ENCODE measurements at places on chromosomes 1 and 21.

- DNase-seq = peak; percentile 78
Observed at GRCh38 chr1:184031409-184032107, 6.0 kb downstream of the COLGALT2 start.

DNA sequence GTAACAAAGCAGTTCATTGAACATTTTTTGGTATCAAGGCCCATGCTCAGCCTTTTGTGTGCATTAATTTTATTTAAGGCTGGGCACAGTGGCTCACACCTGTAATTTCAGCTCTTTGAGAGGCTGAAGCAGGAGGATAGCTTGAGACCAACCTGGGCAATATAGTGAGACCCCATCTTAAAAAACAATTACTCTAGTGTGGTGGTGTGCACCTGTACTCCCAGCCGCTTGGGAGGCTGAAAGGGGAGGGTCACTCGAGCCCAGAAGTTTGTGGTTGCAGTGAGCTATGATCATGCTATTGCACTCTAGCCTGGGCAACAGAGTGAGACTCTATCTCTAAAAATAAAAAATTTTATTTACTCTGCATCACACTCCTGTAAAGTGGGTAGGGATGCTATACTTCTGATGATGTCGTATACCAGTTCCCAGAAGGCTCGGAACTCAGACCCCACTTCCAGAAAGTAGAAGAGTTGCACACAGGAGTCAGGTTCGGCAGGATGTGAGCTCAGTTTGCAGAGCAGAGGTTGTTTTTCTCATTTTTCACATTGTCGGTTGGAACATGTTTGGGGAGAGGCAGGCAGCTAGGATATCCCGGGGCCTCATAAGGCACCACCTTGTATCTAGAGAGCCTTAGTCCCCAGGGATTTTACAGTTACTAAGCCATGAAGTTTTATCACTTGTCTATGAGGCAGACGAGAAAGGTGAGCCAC, 144.6 kb downstream of the GALNT2 start:
- no peak for DNase-seq

GRCh38 chr1:151060657-151061421, 642 bp downstream of the MLLT11 start:
- no peak for DNase-seq

DNA sequence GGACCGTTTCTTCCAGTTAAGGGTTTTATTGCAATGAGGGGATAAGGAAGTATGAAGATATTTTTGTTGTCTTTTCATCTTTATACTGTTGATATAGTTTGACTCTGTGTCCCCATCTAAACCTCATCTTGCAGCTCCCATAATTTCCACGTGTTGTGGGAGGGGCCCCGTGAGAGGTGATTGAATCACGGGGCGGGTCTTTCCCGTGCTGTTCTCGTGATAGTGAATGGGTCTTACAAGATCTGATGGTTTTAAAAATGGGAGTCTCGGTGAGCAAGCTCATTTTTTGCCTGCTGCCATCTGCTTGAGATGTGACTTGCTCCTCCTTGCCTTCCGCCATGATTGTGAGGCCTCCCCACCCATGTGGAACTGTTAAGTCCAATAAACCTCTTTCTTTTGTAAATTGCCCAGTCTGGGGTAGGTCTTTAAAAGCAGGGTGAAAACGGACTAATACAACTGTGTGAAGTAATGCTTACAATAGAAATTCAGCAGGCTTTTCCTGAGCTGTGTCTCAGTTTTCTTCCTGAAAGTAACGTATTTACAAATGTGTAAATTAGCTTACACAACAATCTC, 377.3 kb downstream of the SIPA1L2 start:
- no peak for DNase-seq

GRCh38 chr1:208564466-208564865, 320.3 kb upstream of the PLXNA2 start:
- DNase-seq = no peak

- DNase-seq = no peak
Observed at GRCh38 chr1:193185211-193185610, 1.2 kb downstream of the B3GALT2 start.

GRCh38 chr1:47971385-47972160, 25.6 kb downstream of the TRABD2B start:
- peak; percentile 44 for DNase-seq

GRCh38 chr1:13763222-13763621, 63.2 kb downstream of the PRDM2 start:
- no peak for DNase-seq

DNA sequence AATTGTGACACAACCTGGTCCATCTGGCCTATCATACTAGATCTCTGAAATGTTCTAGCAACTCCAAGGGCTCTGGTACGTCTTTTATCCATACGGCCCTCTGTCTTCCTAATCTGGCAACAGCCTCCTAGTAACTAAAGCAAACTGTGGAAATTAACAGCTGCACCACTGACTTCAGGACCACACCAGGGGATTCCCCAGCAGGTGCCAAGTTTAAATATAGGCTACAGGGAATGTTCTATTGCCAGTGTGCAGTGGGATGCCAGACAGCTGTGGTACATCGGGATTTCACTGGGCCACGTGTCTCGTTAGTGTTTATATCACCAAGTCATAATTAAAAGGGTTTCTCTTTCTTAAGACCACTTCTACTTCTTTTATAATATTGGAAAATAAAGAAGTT, 94.3 kb downstream of the RGS2 start:
- DNase-seq = no peak

DNA sequence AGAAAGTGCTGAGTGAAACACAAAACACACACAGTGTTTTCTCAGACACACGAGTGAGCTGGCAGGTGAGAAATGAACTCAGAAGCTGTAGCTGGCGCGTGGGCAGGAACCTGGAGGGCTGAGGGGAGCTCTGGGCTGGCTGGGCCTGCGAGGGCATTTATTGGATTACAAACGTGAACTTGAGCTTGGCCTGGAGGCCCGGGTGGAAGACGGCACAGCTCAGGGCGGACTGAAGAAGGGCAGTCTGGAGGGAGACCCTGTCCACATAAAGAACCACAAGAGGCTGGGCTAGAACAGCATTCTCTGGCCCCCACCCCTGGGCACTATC, 52.1 kb upstream of the ADARB1 start:
- DNase-seq = no peak

- no peak for DNase-seq
Observed at GRCh38 chr1:227561241-227561907, 2.0 kb upstream of the ZNF678 start.

GRCh38 chr1:1959459-1959839, 40.4 kb upstream of the TMEM52 start:
- no peak for DNase-seq

GRCh38 chr1:197677313-197677712, 98.0 kb downstream of the DENND1B start:
- no peak for DNase-seq

GRCh38 chr1:235746245-235746644, 96.7 kb upstream of the GNG4 start:
- DNase-seq = no peak
